Right kidney (tissue), 9 donors: ENCODE measurements at places on chromosomes 6 and 20.
A peak's percentile ranks its signal among the peaks of the same experiment; 100 is the strongest.

- no peak for DNase-seq
Observed at GRCh38 chr20:22404419-22405170, 179.8 kb downstream of the FOXA2 start.

DNA sequence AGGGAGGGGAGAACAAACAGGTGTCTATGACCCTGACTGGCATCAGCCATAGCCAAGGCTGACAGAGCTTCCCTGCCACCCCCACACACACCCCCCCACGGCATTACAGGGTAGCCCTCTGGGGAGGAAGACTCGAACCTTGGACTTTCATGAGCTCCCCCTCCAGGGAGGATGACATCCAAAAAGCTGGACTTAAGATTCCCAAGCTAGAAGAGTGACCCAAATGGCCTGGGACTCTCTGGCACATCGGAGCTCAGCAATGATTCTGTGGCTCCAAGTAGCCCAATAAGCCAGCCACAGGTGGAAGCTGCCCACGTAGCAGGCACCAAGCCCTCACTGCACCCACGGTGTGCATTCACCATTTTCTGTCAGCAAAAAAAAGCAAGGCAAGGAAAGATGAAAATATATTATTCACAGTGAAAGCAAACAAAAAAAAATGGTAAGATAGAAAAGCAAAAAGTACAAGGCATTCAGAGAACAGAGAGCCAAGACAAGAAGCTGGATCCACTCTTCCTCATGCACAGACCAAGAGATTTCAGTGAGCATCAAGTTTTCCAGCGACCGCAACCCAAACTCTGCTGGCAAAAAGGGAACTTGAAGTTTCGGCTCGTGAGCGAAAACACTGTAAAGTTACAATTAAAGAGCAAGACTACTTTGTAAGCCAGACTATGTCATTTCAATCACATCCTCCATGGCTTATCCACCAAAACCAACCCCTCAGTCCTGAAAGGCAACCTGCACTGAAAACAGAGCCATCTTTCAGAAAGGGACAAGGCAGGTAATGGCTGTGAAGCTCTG is 10.9 kb downstream of the JAG1 start:
- DNase-seq, result no peak

DNA sequence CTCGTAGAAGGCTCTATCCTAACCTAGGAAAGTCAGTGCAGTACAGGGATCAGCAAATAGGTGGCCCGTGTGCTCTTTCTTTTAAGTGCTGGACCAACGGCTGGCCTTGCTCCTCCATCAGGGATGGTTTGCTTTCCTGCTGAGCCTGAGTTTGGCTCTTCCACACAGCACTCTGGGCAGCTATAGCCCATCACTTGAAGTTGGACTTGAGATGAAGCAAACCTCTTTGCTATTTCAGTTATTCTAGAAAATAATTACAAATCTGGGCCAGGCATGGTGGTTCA is 66.9 kb upstream of the KCNK16 start:
- DNase-seq, result no peak

GRCh38 chr20:42338294-42339201 is 720.4 kb upstream of the CHD6 start:
- DNase-seq, result no peak

- DNase-seq, result peak; percentile 8
Observed at GRCh38 chr20:58746620-58747019, 54.0 kb downstream of the NPEPL1 start.

- peak; percentile 57 for DNase-seq
Observed at GRCh38 chr6:1383729-1384548, 5.4 kb upstream of the FOXF2 start.

DNA sequence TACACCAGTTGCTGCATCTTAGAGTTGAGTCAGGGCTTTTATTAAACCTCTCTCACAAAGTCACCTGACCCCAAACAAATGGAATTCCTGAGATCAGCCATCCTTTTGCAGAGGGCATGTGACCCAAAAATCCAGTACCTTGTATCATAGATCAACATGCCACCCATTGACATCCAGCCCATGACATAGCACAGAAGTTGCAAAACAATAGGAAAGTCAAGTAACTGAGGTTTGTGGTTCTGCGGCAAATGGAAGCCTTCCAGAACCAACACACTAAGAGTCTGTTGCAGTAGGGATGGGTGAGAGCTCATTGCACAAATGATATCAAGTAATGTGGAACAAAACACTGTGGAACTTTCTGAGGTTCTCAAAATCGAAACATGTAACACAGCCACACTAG is 111.2 kb downstream of the PDE7B start:
- no peak for DNase-seq

- no peak for DNase-seq
Observed at GRCh38 chr6:1798303-1798964, 188.7 kb downstream of the FOXC1 start.

- DNase-seq, result no peak
Observed at GRCh38 chr20:37305079-37305478, 15.6 kb downstream of the MANBAL start.

GRCh38 chr6:87728706-87729105 is 26.7 kb upstream of the AKIRIN2 start:
- DNase-seq, result no peak

GRCh38 chr6:152232501-152233151 is 404.5 kb downstream of the SYNE1 start:
- DNase-seq, result peak; percentile 16

DNA sequence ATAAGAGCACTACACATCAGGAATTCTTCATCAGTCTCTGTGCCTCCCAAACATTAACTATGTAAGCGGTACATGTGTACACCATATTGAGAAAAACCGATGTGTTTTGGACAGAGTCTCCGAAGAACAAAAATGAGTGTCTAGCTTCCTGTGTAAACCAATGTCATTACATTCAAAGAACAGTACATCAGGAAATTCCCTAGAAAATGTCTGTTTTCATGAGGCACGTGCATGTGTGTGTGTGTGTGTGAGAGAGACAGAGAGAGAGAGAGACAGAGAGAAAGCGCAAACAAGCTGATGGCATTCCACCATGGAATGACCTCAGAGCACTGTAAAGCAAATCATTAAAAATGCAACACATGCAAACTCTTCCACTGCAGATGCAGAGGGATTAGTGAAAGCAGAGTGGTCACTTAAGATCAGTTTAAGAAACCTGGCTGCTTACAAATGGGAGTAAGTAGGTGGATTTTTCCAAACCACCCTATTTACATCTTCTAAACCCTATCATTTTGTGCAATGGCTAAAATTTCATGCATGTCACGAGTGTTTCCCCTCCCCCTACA is 133.9 kb downstream of the HIVEP2 start:
- DNase-seq, result no peak

DNA sequence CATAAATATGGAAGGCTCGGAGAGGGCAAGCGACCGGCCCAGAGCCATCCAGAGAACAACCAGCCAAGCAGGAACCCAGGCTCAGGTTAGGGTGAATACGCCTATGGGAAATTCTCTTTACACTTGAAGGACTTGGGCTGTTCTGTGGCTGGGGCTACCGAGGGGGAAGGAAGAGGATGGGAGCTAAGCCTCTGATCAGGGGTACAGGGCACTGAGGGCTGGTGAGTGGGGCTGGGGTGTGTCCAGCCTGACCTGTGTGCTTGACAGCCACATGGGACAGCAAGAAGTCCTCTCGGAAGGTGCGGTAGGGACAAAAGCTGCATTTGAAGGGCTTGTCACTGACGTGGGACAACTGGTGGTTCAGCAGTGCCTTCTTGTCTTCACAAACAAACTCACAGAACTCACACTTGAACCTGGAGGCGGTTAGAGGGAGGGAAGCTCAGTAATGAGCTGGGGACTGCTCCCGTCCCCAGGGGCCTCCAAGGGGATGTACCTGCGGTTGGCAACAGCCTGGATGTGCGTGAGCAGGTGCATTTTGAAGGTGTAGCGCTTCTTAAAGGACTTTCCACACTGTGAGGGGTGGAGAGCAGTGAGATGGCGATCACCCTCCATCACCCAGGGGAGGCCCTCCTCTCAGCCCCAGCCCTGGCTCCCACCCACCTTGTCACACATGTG is 11.9 kb downstream of the ZNF335 start:
- DNase-seq, result no peak

DNA sequence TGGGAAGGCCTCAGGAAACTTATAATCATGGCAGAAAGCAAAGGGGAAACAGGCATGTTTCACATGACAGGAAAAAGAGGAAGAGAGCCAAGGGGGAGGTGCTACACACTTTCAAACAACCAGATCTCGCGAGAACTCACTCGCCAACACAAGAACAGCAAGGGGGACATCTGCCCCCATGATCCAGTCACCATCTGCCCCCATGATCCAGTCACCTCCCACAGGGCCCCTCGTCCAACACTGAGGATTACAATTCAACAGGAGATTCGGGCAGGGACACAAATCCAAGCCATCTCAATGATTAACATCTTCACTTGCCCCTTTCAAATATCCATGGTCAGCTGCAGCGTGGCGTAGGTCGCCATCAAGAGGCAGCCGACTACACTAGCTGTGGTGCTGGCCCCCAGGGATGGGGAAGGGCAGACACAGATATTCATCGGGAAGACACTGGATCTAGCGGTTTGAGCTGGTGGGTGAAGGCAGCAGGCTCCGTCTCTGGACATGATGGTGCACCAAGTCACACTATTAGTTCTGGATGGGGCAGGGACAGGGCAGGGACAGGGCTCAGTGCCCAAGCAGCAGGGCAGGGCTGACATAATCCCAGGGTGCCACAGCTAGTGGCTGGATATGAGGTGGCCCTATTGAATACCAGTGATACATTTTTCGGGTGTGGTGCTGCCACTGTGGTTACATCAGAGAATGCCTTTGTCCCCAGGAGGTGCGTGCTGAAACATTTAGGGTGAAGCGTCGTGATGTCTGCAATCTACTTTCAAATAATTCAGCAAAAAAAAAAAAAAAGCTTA is 31.6 kb downstream of the TUBB2B start:
- DNase-seq, result no peak

DNA sequence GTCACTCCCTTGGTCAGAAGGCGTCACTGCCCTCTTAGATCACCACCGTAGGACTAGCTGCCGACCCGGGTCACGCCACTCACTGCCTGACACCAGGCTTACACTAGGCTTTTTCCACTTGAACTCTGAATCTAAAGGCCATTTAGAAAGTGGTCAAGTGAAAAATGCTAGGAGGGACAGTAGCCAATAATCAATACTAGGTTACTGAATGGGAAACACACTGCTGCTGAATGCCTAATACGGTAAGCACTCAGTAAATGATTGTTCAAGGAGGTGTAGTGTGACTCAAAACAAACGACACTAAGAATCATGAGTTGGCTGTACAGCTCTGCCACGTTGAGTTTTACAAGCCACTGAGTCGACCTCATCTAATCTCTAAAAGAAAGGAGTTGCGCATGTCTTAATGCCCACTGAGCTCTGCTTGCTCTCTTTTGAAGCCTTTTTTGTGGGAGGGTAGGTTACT is 760 bp upstream of the IBTK start:
- no peak for DNase-seq

DNA sequence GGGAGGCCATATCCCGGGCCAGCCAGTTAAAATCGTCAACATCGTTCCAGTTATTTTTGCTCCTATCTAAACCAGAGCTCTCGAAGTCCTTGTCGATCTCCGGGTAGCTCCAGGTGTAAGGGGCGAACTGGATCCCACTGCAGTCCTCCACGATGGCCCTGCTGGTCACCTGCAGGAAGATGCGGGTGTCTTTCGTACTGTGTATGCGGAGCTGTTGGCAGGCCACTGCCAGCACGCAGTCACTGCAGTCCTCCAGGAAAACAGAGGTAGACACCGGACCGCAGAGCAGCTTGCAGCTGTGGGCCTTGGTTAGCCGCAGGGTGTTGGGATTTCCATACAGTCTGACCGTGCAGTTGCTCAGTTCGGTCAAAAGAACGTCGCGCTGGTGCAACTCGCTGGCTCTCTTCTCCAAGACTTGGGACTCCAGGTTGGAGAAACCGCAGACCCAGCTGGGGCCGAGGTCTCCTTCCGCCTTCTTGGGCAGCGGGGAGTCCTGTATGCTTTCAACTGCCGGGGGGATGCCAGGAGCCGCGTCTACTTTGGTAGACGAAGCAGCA is 742 bp downstream of the TBCC start:
- no peak for DNase-seq

- DNase-seq, result no peak
Observed at GRCh38 chr20:17835240-17835933, 133.2 kb downstream of the SNX5 start.

- DNase-seq, result no peak
Observed at GRCh38 chr20:46710153-46710913, 884 bp downstream of the SLC2A10 start.

GRCh38 chr6:25332165-25332564 is 53.0 kb downstream of the CARMIL1 start:
- DNase-seq, result no peak

DNA sequence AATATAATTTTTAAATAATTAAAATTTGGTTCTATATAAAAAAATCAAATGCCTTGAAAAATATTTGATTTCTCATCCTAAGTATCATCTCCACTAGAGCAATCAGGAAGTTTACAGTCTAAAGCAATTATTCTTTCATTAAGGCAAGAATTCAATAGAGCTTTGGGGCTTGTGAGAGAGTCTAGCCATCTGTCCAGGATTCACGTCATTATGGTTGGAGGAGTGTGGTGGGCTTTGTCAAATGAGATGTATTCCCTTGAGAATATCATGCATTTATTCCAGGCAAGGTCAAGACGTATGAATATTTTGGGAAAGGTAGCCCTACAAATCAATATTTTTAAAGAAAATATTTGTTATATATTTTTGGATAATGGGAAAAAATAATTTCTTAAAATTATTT is 132.4 kb downstream of the ELOVL4 start:
- DNase-seq, result no peak

GRCh38 chr6:40344566-40345167 is 242.5 kb downstream of the LRFN2 start:
- no peak for DNase-seq

GRCh38 chr20:56506103-56506502 is 18.4 kb upstream of the FAM209A start:
- DNase-seq, result no peak

DNA sequence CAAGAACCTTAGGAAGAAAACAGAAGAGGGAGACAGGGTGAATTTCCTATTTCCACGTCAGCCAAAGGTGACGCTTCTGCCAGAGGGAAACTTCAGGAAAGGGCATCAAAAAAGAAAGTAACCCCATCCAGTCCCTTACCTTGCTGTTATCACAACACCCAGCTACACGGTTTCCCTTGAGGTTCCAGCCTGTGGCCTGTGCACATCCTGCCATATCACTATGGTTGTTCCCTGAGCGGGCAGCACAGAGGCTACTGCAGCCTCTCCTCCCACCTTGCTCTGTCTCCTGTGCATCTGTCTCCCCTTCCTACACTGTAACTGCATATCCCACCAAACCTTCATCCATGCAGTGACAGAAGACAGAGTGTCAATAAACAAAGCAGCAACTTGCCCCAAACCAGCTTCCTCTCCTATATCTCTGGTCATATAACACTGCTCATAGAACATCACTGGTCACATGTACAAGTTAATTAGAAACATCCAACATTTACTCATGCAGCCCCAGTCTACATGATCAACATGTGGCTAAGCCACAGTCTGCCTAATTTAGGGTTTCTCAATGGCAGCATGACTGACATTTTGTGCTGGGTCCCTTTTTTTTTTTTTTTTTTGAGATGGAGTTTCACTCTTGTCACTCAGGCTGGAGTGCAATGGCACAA is 54.7 kb downstream of the GFOD1 start:
- DNase-seq, result no peak
